ENCODE measurements at places on chromosomes 6 and 20.

- DNase-seq = no peak
These were observed 46.4 kb upstream of the SLC35B3 start for GRCh38 chr6:8481727-8482126.

GRCh38 chr6:46903175-46903574, 18.6 kb downstream of the ADGRF5 start:
- no peak for DNase-seq

GRCh38 chr6:110492584-110492983, 16.2 kb upstream of the SLC22A16 start:
- no peak for DNase-seq

- DNase-seq = no peak
These were observed 50.7 kb downstream of the OPN5 start for GRCh38 chr6:47832386-47833100.

DNA sequence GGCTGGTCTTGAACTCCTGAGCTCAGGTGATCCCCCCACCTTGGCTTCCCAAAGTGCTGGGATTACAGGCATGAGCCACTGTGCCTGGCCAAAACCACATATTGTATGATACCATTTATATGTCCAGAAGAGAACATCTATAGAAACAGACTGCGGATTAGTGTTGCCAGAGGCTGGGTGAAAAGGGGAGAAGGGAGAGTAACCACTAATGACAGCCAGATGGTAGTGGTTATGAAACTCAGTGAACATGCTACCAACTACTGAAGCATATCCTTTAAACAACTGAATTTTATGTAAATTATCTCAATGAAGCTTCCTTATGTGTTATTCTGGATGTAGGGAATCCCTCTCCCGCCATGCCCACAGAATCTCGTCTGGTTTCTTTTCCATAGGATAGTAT, 15.7 kb downstream of the SLC23A2 start:
- no peak for DNase-seq

Measured in activated CD4-positive, alpha-beta T cell treated with anti-CD3 and anti-CD28 coated beads for 1 hour (primary cell).